Type B pancreatic cell (in vitro differentiated cells): ENCODE measurements at places on chromosomes 1 and 21. TPM values are rescaled to one million over a fixed set of nuclear protein-coding genes. Genes with fewer than 3 reads are reported as not detected.

NRAS gene
- total RNA-seq: 49.4 and 54.8 TPM in 2 replicates

TIAM1 gene
- 49.3 and 67.6 TPM in 2 replicates for total RNA-seq

SLC2A5 gene
- 2.7 and 10.7 TPM in 2 replicates for total RNA-seq

OR6P1 gene
- not detected in 2 replicates for total RNA-seq

CTNNBIP1 gene
- total RNA-seq: 51.8 and 54.1 TPM in 2 replicates

CD160 gene
- total RNA-seq: not detected in 2 replicates

CDCA8 gene
- total RNA-seq: 13.3 and 35.1 TPM in 2 replicates

LRRC47 gene
- 53.5 and 56.5 TPM in 2 replicates for total RNA-seq

KCNC4 gene
- total RNA-seq: 3.4 and 4.8 TPM in 2 replicates

CFAP74 gene
- total RNA-seq: 0.76 and 1.5 TPM in 2 replicates

ANKRD34A gene
- total RNA-seq: 0.12 and 0.94 TPM in 2 replicates

C1QTNF12 gene
- 2.5 TPM in 2 replicates for total RNA-seq

CELA2B gene
- not detected in 2 replicates for total RNA-seq

SHCBP1L gene
- total RNA-seq: not detected in 2 replicates

LYSMD1 gene
- 8.9 and 12.3 TPM in 2 replicates for total RNA-seq

CFAP107 gene
- 1.4 and 2.7 TPM in 2 replicates for total RNA-seq

RYR2 gene
- total RNA-seq: 0.58 and 1.0 TPM in 2 replicates

FASLG gene
- total RNA-seq: not detected in 2 replicates

CD1B gene
- total RNA-seq: not detected in 2 replicates

ZFYVE9 gene
- 25.8 and 30.6 TPM in 2 replicates for total RNA-seq

TMPRSS15 gene
- 0.52 and 4.1 TPM in 2 replicates for total RNA-seq

CHAF1B gene
- total RNA-seq: 7.4 and 17.1 TPM in 2 replicates

ETNK2 gene
- total RNA-seq: 7.3 and 10.0 TPM in 2 replicates

KCNJ15 gene
- total RNA-seq: 3.9 and 4.9 TPM in 2 replicates

KRTAP19-1 gene
- 1.0 and 1.1 TPM in 2 replicates for total RNA-seq

OR2M3 gene
- not detected in 2 replicates for total RNA-seq

PHLDA3 gene
- 59.3 and 132 TPM in 2 replicates for total RNA-seq

ALX3 gene
- total RNA-seq: 1.4 and 19.8 TPM in 2 replicates

TINAGL1 gene
- 27.2 and 30.0 TPM in 2 replicates for total RNA-seq

MAP10 gene
- 2.0 and 3.2 TPM in 2 replicates for total RNA-seq

SLC25A34 gene
- 2.4 and 3.8 TPM in 2 replicates for total RNA-seq

OR2T2 gene
- total RNA-seq: not detected in 2 replicates

ORC1 gene
- total RNA-seq: 6.5 and 14.8 TPM in 2 replicates

MIXL1 gene
- total RNA-seq: 0.14 and 0.63 TPM in 2 replicates

TCHHL1 gene
- 6.5 and 22.3 TPM in 2 replicates for total RNA-seq

NENF gene
- 48.9 and 53.7 TPM in 2 replicates for total RNA-seq

C1orf226 gene
- total RNA-seq: 12.6 and 15.8 TPM in 2 replicates

FLG2 gene
- not detected in 2 replicates for total RNA-seq

SYPL2 gene
- total RNA-seq: 0.33 and 0.58 TPM in 2 replicates

KCNQ4 gene
- 0.85 and 1.1 TPM in 2 replicates for total RNA-seq

SRGAP2 gene
- total RNA-seq: 58.6 and 87.5 TPM in 2 replicates

LCE4A gene
- total RNA-seq: not detected in 2 replicates

LRRN2 gene
- total RNA-seq: 3.4 and 19.0 TPM in 2 replicates

ARMH1 gene
- total RNA-seq: 5.5 and 11.6 TPM in 2 replicates

FAM167B gene
- total RNA-seq: 1.4 and 2.1 TPM in 2 replicates

DCAF6 gene
- total RNA-seq: 27.2 and 38.3 TPM in 2 replicates

HCN3 gene
- total RNA-seq: 9.5 and 10.6 TPM in 2 replicates

UBIAD1 gene
- 10.2 and 17.1 TPM in 2 replicates for total RNA-seq

GJA8 gene
- not detected in 2 replicates for total RNA-seq

WLS gene
- total RNA-seq: 89.1 and 306 TPM in 2 replicates

FMO1 gene
- 0.74 and 1.8 TPM in 2 replicates for total RNA-seq
